Esophagus squamous epithelium (tissue), 5 donors: ENCODE measurements at places on chromosomes 6 and 20.

- H3K4me1 ChIP-seq, result no peaks in the 10 kb centered on the region
- DNase-seq, result no peak
- no peak overlapping the region for H3K4me3 ChIP-seq
These were observed 121.9 kb downstream of the INSM1 start for GRCh38 chr20:20489648-20490341.

DNA sequence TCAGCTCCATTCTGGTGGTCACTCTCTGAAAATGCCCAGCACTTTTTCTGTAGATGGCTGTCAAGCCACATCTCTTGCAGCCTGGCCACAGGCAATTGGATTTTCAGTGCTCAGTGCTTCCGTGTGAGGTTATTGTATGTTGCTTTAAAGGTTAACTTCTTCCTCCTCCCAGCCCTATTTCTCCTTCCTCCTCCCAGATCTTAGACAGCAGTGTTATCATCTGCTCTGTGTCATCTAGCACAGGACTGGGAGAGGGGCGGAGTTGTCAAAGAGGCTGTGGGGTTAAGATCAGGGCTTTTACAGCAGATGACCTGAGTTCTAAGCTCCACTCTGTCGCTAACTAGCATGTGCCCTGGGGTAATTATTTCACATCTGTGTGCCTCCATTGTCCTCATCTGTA is 129.0 kb downstream of the PHACTR3 start:
- no peak for DNase-seq
- H3K4me3 ChIP-seq, result no peak overlapping the region
- no peaks in the 10 kb centered on the region for H3K4me1 ChIP-seq
- H3K27ac ChIP-seq, result no peak overlapping the region

DNA sequence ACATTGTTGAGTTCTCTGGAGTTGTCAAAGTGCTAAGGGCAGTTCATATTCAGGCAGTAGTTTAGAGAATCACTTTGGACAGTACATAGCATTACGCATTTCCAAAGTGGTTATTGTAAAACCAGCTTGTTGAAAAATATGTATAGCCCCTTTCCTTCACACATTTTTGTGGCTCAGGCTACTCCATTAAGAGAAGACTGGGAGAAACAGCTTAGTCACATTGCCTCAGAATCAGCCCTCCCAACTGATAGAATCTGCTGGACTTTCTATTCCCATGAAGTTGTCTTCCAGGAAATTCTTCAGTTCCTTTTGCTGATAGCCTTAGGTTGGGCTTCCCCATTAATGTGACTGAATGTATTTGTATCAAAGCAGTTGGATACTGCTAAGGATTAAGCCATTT is 39.5 kb upstream of the HDGFL1 start:
- no peaks in the 10 kb centered on the region for H3K36me3 ChIP-seq
- no peak for DNase-seq
- no peaks in the 10 kb centered on the region for H3K27me3 ChIP-seq
- no peak overlapping the region for H3K27ac ChIP-seq

GRCh38 chr6:50655848-50656453 is 57.4 kb upstream of the TFAP2D start:
- no peaks in the 10 kb centered on the region for H3K4me1 ChIP-seq
- no peak overlapping the region for H3K27ac ChIP-seq
- H3K36me3 ChIP-seq, result no peaks in the 10 kb centered on the region
- no peaks in the 10 kb centered on the region for H3K27me3 ChIP-seq
- H3K4me3 ChIP-seq, result no peak overlapping the region

GRCh38 chr6:2086326-2086965 is 159.0 kb downstream of the GMDS start:
- no peak overlapping the region for H3K27ac ChIP-seq
- H3K27me3 ChIP-seq, result no peaks in the 10 kb centered on the region
- H3K36me3 ChIP-seq, result no peaks in the 10 kb centered on the region
- H3K4me3 ChIP-seq, result no peak overlapping the region
- no peak for DNase-seq

- H3K4me3 ChIP-seq, result no peak overlapping the region
- H3K27me3 ChIP-seq, result no peaks in the 10 kb centered on the region
- H3K27ac ChIP-seq, result peak overlapping the region; percentile 78
- peaks cover 74% of the 10 kb centered on the region for H3K4me1 ChIP-seq
These were observed 80.5 kb upstream of the SGK1 start for GRCh38 chr6:134398453-134398852.

DNA sequence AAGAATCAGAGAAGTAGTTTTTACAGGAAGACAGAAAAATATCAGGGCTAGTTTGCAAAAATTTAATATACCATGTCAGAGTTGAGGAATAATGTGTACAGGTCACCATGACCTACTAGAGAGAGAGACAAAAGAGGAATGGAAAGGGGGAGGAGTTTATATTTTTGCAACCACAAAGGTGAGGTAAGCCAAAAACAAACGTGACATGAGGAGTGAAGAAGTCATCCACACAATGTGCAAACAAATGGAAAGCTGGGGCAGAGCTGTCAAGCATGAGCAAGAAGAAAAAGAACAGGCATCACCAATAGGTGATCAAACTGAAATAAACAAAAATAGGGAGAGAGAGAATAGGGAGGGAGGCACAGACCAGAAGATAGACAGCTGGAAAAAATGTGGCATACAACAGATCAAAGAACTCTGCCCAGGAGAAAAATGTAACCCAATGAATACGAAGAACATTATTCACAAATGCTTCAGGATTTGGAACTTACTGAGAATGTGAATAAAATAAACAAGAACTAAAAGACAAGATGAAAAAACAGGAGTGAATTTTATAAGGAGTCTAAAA is 15.5 kb downstream of the RARS2 start:
- H3K27ac ChIP-seq, result no peak overlapping the region
- H3K36me3 ChIP-seq, result no peaks in the 10 kb centered on the region
- DNase-seq, result no peak
- H3K4me3 ChIP-seq, result no peak overlapping the region

DNA sequence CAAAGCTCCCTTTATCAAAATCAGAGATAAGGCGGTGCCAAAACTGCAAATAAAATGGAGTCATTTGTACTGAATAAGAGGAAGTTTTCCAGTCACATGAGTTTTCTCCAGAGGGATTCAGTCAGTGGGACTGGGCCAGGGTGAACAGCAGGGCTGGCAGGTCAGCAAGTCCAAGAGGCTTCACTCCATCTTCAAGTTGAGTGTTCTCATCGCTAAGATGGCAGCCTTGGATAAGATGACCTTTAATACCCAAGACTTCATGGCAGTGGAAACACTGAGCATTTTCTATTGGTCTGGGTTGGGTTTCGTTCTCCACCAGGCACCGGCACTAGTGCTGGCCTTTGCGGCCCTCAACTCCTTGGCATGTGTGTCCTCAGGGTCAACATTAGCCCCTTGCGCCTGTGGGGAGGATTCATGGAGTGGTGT is 29.3 kb upstream of the IGF2R start:
- no peak for DNase-seq
- no peaks in the 10 kb centered on the region for H3K27me3 ChIP-seq
- no peak overlapping the region for H3K4me3 ChIP-seq
- no peaks in the 10 kb centered on the region for H3K36me3 ChIP-seq
- H3K4me1 ChIP-seq, result peaks cover 3% of the 10 kb centered on the region

DNA sequence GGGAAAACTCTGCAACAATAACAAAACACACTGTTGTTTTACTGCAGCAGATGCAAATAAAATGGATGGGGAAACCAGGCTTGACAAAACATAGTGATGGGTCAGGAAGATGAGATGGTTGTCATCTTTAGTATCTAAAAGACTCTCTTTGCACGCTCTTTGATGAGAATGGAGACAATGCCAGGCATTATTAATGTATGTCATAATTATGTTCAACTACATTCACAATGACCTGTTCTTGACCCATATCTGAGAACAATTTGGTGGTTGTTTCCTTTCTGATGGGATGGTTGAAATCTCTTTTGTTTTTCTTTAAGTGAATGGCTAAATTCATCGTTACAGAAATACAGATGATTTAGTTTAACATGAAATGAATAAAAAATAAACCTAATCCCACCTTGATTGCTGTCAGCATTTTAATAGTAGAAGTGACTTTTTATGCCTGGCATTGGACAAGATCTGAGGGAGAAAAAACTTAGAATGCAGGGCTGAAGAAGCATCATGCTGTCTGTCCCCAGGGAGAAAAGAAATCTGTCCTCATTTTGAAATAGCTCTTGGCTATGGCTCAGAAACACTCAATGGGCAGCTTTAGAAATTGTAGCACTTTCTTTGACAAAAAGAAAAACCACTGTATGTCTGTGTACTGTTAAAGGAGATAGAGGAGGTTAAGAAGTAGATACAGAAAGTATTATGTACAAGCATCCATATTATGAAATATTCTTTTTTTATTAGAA is 12.4 kb upstream of the GRIK2 start:
- no peaks in the 10 kb centered on the region for H3K36me3 ChIP-seq
- H3K4me3 ChIP-seq, result no peak overlapping the region
- H3K27me3 ChIP-seq, result no peaks in the 10 kb centered on the region
- DNase-seq, result no peak
- no peaks in the 10 kb centered on the region for H3K4me1 ChIP-seq

DNA sequence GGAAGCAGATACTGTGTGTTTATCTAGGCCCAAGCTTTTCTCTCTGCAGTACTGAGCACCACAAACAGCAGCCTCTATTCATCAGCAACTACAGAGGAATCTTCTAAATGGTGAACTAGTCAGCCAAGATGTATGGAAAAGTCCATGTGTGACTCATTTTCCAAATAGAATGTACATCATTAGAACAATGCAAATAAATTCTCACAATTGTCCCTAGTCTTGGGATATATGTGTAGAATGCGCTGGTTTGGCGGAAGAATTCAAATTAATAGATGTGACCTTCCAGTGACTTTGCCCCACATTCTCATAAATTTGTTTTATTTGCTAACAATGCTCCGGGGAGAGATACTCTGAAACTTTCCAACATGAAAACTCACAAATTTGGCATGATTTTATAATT is 436.2 kb downstream of the CBLN4 start:
- no peaks in the 10 kb centered on the region for H3K36me3 ChIP-seq
- H3K27me3 ChIP-seq, result no peaks in the 10 kb centered on the region
- no peak for DNase-seq
- H3K4me1 ChIP-seq, result no peaks in the 10 kb centered on the region
- H3K27ac ChIP-seq, result no peak overlapping the region

GRCh38 chr20:23282546-23282945 is 68.0 kb upstream of the NXT1 start:
- H3K27me3 ChIP-seq, result no peaks in the 10 kb centered on the region
- no peaks in the 10 kb centered on the region for H3K4me1 ChIP-seq
- no peaks in the 10 kb centered on the region for H3K36me3 ChIP-seq
- no peak for DNase-seq

DNA sequence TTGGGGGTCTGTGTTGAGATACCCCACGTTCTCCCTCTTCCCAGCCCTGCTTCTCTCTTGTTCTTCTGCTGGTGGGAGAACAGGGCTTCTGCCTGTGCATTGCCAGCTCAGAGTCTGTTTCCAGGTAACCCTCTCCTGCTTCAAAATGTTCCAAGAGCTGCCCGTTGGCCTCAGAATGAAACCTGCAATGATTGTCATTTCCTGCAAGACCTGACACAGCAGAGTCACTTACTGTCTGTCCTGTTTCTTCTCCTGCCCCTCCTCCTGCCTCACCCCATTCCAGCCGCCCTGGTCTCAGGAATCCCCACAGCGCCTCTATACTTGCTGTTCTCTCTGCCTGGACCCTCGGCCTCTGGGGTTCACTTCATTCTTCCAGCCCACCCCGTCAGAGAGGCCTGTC is 81.4 kb upstream of the ARID1B start:
- H3K36me3 ChIP-seq, result no peaks in the 10 kb centered on the region
- no peak for DNase-seq
- H3K27ac ChIP-seq, result no peak overlapping the region
- no peak overlapping the region for H3K4me3 ChIP-seq
- H3K27me3 ChIP-seq, result no peaks in the 10 kb centered on the region
- H3K4me1 ChIP-seq, result no peaks in the 10 kb centered on the region

DNA sequence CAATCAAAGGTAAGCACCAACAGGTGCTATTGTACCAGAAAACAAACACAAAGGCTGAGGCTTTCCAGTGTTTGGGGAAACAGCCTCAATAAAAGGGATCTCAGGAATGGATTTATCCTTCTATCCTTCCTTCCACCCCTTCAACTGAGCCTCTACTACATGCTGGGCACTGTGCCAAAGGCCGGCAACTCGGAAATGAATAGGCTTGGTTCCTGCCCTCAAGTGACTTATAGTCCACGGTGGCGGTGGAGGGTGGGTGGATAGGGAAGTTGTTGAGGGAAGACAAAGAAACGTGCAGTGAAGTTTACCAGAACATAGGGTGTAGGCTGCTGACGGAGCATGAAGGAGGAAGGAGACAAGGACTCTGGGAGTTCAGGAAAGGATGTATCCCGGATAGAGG is 73.4 kb upstream of the TAB2 start:
- no peaks in the 10 kb centered on the region for H3K36me3 ChIP-seq
- no peaks in the 10 kb centered on the region for H3K4me1 ChIP-seq
- H3K27ac ChIP-seq, result no peak overlapping the region
- no peaks in the 10 kb centered on the region for H3K27me3 ChIP-seq

GRCh38 chr20:60900618-60901017 is 351.4 kb upstream of the CDH4 start:
- no peak overlapping the region for H3K4me3 ChIP-seq
- no peaks in the 10 kb centered on the region for H3K36me3 ChIP-seq
- H3K27ac ChIP-seq, result no peak overlapping the region
- no peaks in the 10 kb centered on the region for H3K4me1 ChIP-seq
- no peak for DNase-seq

DNA sequence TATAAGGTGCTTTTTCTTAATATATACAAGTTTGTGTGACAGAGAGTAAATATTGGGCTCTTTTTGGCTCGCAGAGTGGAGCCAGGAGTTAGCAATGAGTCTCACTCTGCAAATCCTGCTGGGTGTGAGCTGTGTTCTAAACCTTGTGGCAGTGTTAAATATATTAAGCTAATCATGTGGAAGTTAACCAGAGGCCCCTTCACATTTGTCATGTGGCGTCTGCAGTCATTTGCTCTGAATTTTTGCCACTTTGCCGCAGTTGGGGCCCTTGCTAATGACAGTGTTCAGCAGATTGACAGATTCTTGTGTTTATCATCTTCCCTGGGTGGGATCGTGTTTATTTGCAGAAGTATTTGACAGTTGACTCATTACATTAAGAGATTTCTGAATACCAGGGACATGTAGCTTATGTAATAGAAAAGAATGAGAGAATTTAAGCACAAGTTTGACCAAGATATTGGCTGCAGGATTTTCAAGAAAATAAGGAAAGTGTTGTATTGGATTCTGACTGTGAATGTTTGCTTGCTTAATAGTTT is 37.9 kb downstream of the SPATA2 start:
- no peaks in the 10 kb centered on the region for H3K4me1 ChIP-seq
- H3K4me3 ChIP-seq, result no peak overlapping the region
- no peaks in the 10 kb centered on the region for H3K36me3 ChIP-seq
- DNase-seq, result no peak
- H3K27ac ChIP-seq, result no peak overlapping the region

- H3K27me3 ChIP-seq, result peaks cover 18% of the 10 kb centered on the region
- no peak for DNase-seq
- no peak overlapping the region for H3K27ac ChIP-seq
- H3K36me3 ChIP-seq, result no peaks in the 10 kb centered on the region
- no peak overlapping the region for H3K4me3 ChIP-seq
These were observed 4.5 kb upstream of the SPDEF start for GRCh38 chr6:34560366-34561226.

GRCh38 chr6:89749918-89750317 is 69.7 kb downstream of the MDN1 start:
- no peak overlapping the region for H3K4me3 ChIP-seq
- no peaks in the 10 kb centered on the region for H3K4me1 ChIP-seq
- DNase-seq, result no peak
- no peak overlapping the region for H3K27ac ChIP-seq
- H3K36me3 ChIP-seq, result peaks cover 17% of the 10 kb centered on the region
